ENCODE measurements at places on chromosomes 16 and 17. TPM values are rescaled to one million over a fixed set of nuclear protein-coding genes. Genes with fewer than 3 reads are reported as not detected.

Gene PRKCB
- 3.8 TPM for polyA plus RNA-seq

Gene TSC2
- polyA plus RNA-seq, result 36.3 TPM

Gene CD68
- not detected for polyA plus RNA-seq

Gene CMTM2
- not detected for polyA plus RNA-seq

Gene ETV4
- polyA plus RNA-seq, result 97.2 TPM

Gene HYDIN
- polyA plus RNA-seq, result 3.1 TPM

Gene LRRC75A
- polyA plus RNA-seq, result 5.2 TPM

Gene NPIPB2
- polyA plus RNA-seq, result 1.0 TPM

Gene PRAC2
- not detected for polyA plus RNA-seq

Gene SCPEP1
- 46.6 TPM for polyA plus RNA-seq

Gene TPPP3
- polyA plus RNA-seq, result 1.3 TPM

Gene CHRNE
- polyA plus RNA-seq, result 0.24 TPM

Gene TMED6
- 1.3 TPM for polyA plus RNA-seq

Gene ATP2A1
- 4.0 TPM for polyA plus RNA-seq

Gene TMEM238L
- polyA plus RNA-seq, result not detected

Gene MMP25
- polyA plus RNA-seq, result 7.7 TPM

Gene INCA1
- 1.3 TPM for polyA plus RNA-seq

Gene CD300LB
- not detected for polyA plus RNA-seq

Gene ZNF785
- 4.9 TPM for polyA plus RNA-seq

Gene LGALS9B
- polyA plus RNA-seq, result not detected

Gene TMEM235
- not detected for polyA plus RNA-seq

Gene ALOXE3
- polyA plus RNA-seq, result 0.27 TPM
